ENCODE measurements at places on chromosomes 11 and 22.

DNA sequence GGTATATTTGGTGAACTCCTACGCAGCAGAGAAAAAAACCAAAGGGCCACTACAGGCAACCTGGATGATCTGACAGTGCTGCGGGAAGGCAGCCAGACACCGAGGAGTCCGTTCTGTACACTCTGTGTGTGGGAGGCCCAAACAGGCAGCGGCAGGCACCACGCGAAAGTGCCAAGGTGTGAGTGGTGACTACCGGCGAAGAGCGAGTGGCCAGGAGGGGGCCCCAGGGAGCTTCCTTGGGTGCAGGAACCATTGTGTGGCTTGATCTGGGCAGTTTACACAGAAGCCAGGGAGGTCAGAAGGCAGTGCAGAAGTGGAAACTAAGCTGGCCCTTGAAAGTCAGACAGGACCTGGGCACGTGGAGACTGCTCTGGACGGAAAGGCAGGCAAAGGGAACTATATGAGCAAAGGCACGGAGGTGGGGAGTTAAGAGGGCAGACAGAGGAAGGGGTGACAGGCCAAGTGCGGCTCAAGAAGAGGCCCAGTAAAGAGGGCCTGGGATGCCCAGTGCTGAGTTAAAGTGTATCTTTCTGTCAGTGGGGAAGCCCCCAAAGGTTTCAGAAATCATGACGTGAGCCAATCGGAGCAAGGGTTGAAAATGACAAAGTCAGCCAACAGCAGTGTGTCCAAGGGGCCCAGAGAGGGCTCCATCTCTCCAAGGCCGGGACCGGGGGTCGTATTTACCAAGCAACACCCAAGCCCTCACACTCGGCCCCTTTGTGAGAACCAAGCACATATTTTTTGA lies 10.6 kb downstream of the TMEM184B start:
- no peak for DNase-seq

- DNase-seq, result no peak
These were observed 742 bp downstream of the P2RY2 start for GRCh38 chr11:73218830-73219215.

DNA sequence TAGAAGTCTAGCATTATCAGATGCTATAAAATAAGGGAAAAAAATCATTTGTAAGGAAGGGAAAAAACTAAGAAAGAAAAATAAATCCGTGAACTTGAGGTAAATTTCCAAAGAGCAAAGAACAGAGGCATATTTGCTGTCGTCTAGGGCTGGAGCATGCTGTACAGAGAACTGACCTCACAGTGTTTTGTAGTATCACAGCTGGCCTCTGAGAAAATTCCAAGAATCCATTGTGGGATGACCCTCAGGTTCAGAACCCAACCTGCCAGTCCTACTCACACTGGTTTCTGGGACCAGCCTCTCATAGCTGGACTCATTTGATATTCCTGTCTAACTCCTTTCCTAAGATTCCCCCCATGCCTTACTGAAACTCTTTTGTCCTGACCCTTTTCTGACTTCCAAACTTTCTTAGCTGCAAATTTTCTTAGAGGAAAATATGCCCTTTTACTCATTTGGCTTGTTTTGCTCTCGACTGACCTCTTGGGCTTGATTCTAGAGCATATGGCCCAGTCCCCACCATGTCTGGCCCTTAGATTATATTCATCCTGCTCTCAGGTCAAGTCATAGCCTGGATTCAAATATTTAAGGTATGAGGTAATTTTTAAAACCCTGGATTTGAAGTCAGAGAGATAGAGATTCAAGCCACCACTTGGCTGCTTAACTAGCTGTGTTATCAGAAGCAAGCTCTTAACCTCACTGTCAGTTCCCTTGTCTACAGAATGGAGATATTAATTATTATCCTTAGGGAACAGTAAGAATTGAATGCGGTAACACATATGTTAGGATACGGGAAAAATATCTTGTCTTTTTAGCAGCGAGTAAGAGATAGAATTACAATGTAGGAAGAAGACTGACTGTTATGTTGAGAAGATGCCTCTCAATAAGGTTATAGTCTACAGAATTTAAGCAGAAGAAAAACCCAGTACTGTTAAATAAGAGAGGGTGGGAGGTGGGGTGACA lies 89.7 kb upstream of the KCNA4 start:
- DNase-seq, result no peak

- no peak for DNase-seq
These were observed 111.8 kb downstream of the CTTN start for GRCh38 chr11:70510106-70510505.

DNA sequence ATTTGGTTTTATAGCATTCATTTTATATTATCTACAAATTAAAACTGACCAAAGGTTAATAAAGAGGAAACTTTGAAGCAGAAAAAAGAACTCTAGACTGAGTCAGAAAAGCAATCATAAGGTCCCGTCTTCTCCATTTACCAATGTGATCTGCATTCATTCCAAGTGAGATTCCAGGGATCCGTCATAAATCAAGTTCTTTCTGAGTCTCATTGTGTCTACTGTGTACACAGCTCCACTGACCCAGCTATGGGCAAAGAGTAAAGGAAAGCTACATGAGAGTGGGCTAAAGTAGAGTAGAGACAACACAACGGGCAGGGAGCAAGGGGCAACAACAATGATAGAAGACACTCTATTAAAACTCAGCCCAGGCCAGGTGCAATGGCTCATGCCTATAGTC lies 15.3 kb downstream of the FAM168A start:
- DNase-seq, result no peak

GRCh38 chr11:6251990-6252473 lies 7.6 kb upstream of the CCKBR start:
- no peak for DNase-seq

DNA sequence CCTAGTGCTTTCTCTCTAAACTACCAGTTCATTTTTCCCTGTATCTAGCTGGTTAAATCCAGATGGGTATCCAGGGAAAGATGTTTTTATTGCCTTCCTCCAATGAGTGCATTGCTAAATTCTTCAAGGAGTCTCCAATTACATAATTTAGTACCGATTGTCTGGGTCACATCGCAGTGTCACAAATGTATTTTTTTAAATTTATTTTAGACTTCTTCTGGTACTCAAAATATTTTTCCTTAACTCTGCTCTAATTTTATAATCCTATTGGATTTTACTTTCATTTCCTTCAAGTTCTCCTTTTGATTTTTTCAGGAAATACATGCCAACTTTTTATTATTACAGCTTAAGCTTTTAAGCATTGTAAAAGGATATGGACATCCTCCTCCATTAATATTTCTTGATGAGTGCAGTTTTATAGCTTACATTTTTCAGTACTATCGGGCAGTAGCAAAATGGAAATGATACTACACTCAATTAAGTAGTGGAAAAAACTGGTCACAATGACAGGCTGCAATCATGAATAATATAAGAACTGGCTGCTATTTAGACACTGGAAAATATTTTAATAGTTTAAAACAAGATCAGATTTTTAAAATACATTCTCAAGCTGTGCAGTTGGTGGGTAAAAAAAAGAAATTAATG lies 20.3 kb downstream of the BBOX1 start:
- no peak for DNase-seq

Data from activated CD8-positive, alpha-beta memory T cell treated with anti-CD3 and anti-CD28 coated beads for 4 hours (primary cell).